ENCODE measurements at places on chromosomes 5 and 9.

DNA sequence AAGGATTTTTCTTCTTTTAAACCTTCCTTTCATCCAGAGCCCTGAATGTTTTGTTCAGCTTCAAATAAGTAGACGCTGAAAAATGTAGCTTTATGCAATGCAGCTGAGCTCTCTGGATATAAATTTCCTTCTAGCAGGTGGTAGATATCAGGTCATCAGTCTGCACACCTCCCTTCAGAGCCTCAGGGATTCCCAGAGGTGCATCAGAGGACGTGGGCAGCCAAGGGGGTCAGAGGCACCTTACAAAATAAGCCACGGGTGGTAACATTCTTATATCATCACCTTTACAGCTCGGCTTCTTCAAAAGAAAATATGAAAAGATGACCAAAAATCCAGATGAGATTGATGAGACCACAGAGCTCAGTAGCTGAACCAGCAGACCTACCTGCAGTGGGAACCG, 19.3 kb downstream of the MOCS2 start:
- DNase-seq = no peak

GRCh38 chr5:87541033-87541432, 128.3 kb upstream of the CCNH start:
- no peak for DNase-seq

- DNase-seq = no peak
Measured at GRCh38 chr5:51960617-51961121, 577.4 kb downstream of the ISL1 start.

GRCh38 chr5:125179612-125180011, 433.2 kb upstream of the ZNF608 start:
- no peak for DNase-seq

- DNase-seq = no peak
Measured at GRCh38 chr9:90939351-90939750, 137.7 kb downstream of the SYK start.

- DNase-seq = no peak
Measured at GRCh38 chr5:36730537-36731216, 124.3 kb downstream of the SLC1A3 start.

- DNase-seq = no peak
Measured at GRCh38 chr5:150616024-150616470, 24.4 kb upstream of the SYNPO start.

All from T-helper 17 cell (primary cell).